ENCODE measurements at places on chromosomes 13 and 19.

GRCh38 chr19:29277102-29277501 is 64.2 kb upstream of the UQCRFS1 start:
- peak; percentile 17 for DNase-seq

DNA sequence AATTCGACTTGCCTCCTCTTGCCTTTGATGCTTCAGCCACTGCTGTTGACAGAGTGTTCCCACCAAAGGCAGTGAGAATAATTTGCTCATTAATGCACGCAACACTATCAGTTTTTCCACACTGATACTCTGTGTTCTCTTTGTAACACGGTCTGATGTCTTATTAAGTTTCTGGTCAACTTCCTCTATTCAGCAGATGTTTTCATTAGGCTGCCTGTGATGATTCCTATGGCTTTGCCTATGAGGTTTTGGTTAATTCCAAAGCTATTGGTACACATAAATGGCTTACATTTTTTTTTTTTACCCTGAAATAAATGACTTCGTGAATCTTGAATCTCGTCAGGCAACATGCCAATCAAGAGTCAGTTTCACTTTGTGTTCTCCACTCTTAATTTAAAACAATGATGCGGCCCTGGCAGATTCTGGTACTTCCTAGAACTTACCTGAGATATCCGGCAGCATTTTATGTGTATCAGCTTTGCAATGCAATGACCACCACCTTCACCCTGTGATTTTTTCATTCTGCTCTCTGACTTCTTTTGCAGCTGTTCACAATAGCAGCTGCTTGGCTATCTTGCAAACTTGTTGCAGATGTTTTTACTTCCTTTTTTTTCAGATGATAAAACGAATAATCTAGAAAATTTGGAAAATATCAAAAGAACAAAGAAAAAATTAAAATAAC is 27.5 kb upstream of the KL start:
- DNase-seq = no peak

DNA sequence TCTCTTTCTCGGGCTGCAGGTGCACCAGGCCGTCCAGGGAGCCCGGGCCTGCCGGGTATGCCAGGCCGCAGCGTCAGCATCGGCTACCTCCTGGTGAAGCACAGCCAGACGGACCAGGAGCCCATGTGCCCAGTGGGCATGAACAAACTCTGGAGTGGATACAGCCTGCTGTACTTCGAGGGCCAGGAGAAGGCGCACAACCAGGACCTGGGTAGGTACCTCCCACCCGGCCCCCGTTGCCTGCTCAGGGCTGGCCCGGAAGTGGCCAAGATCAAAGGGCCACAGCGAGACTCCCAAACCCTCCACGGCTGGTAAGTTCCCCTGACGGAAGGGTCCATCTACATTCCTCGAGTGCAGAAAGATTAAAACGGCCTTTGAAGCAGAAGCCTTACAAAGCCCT is 55.1 kb downstream of the RAB20 start:
- no peak for DNase-seq

DNA sequence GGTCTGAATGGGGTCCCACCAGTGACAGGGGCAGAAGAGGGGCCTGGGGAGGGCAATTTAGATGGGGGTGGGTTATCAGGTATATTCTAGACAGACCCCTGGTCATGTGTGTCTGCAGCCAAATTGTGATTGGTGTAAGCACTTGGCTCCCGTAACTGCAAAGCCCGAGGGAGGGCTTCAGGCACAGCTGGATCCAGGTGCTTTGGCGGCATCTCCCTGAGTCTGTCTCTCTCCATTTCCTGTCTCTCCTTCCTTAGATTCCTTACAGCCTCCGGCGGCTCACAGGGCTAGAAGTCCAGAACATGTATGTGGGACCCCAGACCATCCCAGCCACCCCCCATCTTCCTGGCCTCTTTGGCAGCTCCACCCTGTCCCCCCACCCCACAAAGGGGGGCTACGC is 31.4 kb downstream of the DHX34 start:
- no peak for DNase-seq

GRCh38 chr13:24557081-24557480 is 44.5 kb upstream of the PARP4 start:
- DNase-seq = no peak

DNA sequence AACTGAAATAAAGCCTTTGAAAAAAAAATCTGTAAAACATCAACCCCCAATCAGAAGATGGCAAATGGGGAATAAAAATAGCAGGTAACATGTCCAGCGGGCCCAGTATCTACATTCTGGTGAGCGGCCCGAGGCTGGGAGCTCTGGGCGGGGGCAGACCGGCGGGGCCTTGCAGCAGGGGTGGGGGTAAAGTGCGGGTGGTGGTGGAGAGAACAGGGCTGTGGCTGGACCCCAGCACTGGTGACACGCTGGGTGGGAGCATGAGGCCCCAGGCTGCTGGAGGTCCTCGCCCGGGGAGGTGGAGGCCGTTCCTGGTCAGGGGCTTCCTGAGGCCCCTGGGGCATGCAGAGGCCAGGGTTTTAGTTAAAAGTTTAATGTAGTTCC is 1.7 kb downstream of the CAPS start:
- no peak for DNase-seq

GRCh38 chr13:45527699-45528462 is 63.1 kb downstream of the COG3 start:
- DNase-seq = no peak

DNA sequence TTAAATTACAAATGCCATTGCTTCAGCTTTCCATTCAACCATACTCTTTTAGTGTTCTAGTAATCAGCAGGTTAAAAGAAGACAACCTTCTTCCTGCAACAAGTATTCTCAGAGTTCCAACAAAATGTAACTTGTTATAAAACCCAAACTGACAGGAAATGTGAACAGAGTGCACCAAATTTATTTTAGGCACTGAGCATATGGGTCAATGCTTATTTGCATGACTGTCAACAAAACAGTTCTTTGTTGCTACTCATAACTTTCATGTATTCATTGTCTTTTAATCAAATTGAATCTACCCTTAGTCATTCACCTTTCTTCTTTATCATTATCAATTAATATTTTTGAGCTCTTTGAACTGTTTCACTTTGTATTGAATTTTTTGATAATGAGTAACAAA is 554.1 kb downstream of the DACH1 start:
- DNase-seq = no peak

- no peak for DNase-seq
Observed at GRCh38 chr19:53853707-53854106, 14.0 kb upstream of the MYADM start.

GRCh38 chr13:48072787-48073186 is 22.1 kb downstream of the MED4 start:
- no peak for DNase-seq

DNA sequence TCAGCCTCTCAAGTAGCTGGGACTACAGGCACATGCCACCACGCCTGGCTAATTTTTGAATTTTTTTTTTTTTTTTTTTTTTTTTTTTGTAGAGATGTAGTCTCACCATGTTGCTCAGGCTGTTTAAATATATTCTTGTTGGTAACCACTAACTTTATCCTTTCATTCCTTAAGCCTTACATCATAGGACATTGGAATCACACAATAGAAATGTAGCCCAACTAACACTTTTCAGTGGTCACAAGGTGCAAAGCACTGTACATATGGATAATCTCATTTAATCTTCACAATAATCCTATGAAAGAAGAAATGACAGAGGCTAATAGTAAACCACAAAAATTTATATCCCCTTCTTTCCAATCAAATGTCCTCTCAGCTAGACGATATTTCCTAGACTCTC is 417.8 kb upstream of the DACH1 start:
- no peak for DNase-seq

- DNase-seq = no peak
Observed at GRCh38 chr13:26477681-26478080, 79.8 kb upstream of the WASF3 start.

- no peak for DNase-seq
Observed at GRCh38 chr19:1469255-1470054, 9.6 kb downstream of the C19orf25 start.

- no peak for DNase-seq
Observed at GRCh38 chr13:103815619-103816018, 749.4 kb upstream of the SLC10A2 start.

DNA sequence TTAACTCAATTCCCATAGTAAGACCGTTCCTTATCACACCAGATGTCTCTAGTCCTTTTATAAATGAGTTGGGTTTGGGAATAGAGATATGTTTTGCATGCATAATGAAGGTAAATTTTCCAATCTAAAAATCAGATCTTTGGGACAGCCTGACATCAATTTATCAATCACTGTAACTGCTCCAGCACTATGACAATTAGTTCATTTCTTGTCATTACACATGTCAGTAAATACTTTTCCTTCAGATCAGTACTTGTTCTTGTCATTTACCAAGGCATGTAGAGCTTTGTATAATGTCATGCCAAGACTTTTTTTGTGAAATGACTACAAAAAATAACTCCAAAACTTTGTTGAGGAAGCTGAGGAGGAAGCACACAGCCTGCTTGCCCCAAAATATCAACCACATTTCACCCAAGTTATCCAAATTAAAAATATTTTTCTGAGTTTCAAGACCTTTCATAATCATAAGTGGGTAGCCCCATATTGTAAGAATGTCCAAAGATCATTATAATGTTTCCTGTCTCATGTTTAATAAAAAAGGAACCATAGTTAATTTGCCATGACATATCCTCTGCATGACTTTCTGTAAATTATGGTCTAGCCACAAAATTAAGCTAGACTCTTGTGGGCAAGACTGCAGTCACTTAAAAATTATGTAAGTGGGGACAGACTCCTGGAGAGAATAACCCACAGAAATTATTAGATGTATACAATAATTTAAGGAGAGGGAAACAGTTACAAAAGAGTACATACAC is 586.8 kb downstream of the TBC1D4 start:
- DNase-seq = no peak

- DNase-seq = no peak
Observed at GRCh38 chr13:102376318-102376717, 25.5 kb downstream of the FGF14 start.

DNA sequence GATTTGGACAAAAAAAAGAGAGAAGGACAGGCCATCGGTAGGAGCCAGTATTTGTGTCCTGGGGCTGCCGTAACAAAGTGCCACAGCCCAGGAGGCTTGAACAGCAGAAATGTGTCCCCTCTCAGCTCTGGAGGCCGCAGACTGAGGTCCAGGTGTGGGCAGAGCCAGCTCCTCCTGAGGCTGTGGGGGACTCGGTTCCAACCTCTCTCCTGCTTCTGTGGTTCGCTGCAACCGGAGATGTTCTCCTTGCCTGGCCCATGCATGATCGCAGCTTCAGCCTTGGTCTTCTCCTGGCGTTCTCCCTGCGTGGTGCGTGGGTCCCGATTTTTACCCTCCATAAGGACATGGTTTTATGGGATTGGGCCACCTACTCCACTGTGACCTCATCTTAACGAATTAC is 85.9 kb upstream of the SOX1 start:
- no peak for DNase-seq

DNA sequence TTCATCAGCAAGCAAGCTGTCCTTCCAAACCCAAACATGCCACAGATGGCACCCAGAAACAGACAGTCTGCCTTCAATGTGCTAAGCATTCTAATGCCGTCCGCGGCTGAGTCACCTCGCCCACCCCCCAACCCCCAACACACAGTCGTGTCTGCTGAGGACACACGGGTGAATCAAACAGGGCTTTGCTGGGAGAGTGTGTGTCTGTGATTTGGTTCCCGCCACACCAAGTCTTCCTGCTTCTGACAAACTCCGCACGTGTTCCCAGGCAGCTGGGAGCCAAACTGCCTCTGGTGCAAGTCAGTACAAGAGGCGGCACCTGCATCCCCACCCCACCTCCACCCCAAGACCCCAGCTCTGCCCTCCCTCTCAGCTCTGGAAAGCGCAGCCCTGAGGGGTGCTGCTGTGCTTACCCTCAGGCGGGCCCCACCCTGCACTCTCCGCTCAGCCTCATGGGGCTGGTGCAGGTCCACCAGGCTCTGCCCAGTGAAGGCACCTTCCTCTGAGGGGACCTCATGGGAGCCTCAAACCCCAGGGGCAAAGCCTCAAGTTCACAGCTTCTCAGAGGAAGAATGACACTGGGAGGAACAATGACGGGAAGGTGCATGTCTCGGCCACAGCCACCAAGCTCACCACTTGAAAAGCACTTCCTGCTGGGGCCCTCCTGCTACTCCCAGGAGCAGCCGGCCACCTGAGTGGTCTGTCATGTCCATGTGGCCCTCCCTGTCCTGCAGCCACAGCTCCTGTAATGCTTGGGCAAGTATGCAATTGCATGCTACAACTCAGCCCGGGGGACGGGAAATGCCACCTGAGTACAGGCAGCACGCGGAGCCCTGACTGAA is 15.0 kb upstream of the SLC35E1 start:
- DNase-seq = peak; percentile 48

GRCh38 chr19:10566658-10567410 is 1.0 kb upstream of the KRI1 start:
- peak; percentile 45 for DNase-seq

DNA sequence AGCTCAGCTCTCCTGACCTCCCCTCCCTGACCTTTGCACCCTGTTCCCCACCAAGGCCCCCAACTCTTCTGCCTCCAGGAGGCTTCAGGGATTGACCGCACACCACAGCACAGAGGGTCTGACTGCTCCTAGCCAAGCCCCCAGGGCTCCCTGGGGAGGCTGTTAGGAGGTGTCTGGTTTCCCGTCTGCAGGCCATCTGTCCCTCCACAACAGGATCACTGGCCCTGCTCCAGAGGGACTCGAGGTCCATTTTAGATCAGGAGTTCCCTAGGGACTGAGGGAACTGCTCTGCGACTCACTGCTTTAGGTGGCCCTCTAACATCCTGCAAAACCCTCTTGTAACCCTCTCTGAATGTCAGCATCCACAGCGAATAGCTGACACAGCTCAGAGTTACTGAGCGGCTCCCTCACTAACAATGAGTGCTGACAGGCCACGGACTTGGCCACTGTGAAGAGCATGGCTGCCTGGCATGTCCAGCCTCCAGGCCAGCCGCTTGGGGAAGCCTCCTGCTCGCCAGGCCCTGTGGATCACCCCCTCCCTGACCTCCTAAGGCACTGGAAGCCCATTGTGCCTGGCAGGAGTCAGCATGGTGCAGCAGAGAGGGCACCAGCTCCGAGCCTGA is 17.7 kb downstream of the GRIK5 start:
- DNase-seq = no peak

GRCh38 chr13:51036418-51036817 is 74.7 kb downstream of the C13orf42 start:
- DNase-seq = no peak

GRCh38 chr13:94798738-94799137 is 86.4 kb upstream of the SOX21 start:
- no peak for DNase-seq

Data from stimulated activated CD8-positive, alpha-beta memory T cell treated with anti-CD3 and anti-CD28 coated beads, Interleukin-12 subunit alpha, Interleukin-12 subunit beta, amount 100 ng/mL, for 4 hours (primary cell).